ENCODE measurements at places on chromosomes 2 and 18. TPM values are rescaled to one million over a fixed set of nuclear protein-coding genes. Genes with fewer than 3 reads are reported as not detected.

DNA sequence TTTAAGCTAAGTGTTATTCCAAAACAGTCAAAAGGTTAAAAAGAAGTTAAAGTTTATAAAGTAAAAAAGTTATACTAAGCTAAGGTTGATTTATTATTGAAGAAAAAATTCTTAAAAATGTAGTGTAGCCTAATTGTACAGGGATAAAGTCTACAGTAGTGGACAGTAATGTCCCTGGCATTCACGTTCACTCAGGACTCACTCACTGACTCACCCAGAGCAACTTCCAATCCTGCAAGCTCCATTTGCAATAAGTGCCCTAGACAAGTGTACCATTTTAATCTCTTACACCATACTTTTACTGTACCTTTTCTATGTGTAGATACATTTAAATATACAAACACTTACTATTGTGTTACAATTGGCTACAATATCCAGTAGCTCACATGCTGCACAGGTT lies 86.1 kb downstream of the CACNB4 start:
- peak; percentile 22 for DNase-seq

ROCK1 gene
- 53.8 TPM for total RNA-seq

- DNase-seq, result no peak
Observed at GRCh38 chr2:240799033-240799820, 20.8 kb downstream of the KIF1A start.

DNA sequence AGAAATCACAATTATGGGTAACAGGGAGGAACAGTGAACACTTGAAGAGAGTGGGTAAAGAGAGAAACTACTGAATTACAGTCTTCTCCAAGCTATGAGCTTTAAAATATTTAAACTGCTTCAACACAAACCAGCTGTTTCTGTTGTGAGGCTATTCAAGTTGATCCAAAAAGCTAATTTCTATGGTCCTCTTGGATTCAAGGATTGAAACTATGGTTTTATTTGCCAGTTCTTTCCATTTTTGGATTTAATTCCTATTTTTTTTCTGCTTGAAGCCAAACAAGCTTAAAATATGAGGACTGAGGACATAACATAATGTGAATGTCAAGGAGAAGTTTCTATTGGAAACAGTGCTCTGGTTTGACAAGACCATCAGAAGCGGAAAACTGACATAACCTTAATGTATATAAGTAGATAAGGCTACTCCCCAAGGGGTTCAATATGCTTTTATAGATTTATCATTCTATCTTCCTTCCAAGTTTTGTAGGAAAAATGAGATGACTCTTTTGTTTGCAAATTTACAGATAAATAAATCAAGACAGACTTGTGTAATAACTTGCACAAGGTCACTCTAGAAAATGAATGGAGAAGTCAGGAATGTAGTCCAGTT lies 60.7 kb upstream of the AQP4 start:
- no peak for DNase-seq

DNA sequence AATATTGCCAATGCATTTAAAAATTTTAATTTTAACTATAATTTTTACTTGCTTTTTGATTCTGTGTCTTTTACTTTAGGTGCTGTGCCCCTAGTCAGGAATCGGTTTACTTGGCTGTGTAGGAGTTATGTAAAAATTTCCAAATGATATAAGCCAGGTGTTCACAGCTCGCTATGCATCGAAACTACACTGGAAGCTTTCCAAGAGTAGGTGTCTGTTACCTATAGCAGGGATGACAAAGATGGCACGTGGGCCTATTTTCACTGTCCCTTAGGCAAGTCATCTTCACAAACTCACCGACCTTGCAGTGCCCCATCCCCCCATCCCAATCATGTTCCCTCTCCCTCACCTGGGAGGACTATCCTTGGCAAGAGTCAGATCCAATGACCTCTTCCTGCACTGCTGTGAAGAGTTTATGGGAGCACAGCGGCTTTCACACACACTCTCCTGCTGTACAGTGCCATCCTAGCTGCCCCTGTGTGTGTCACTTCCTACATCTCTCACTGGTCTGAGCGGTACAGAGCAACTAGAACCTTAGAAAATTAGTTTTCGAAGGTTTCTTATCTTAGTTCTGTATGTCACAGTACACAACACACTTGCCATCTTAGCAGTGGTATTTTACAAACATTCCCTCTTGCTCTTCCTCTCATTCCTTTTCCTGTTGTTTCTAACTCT lies 49.2 kb upstream of the NAB1 start:
- no peak for DNase-seq

GAREM2 gene
- total RNA-seq, result 0.69 TPM

- DNase-seq, result no peak
Observed at GRCh38 chr18:46448347-46448746, 208.7 kb downstream of the LOXHD1 start.

All from renal cortical epithelial cell (primary cell).